BJ (cell line): ENCODE measurements at places on chromosomes 3 and 15. TPM values are rescaled to one million over a fixed set of nuclear protein-coding genes. Genes with fewer than 3 reads are reported as not detected.

The KIF7 gene
- polyA plus RNA-seq = 5.4 and 7.5 TPM in 2 replicates

The GOLGA8Q gene
- 0.32 and 0.50 TPM in 2 replicates for polyA plus RNA-seq

The ADAMTSL3 gene
- not detected in 2 replicates for polyA plus RNA-seq

The TEX55 gene
- polyA plus RNA-seq = not detected in 2 replicates

The HYAL1 gene
- polyA plus RNA-seq = 0.10 and 0.12 TPM in 2 replicates

The MLF1 gene
- 4.4 and 7.4 TPM in 2 replicates for polyA plus RNA-seq

The LIPH gene
- 0.17 and 0.20 TPM in 2 replicates for polyA plus RNA-seq

The CAMP gene
- polyA plus RNA-seq = not detected in 2 replicates

The FBXW12 gene
- polyA plus RNA-seq = not detected in 2 replicates

The AMOTL2 gene
- 122 and 199 TPM in 2 replicates for polyA plus RNA-seq

The RAD51 gene
- 8.9 TPM in 2 replicates for polyA plus RNA-seq

The ACOX2 gene
- 32.3 and 39.6 TPM in 2 replicates for polyA plus RNA-seq

The GP5 gene
- polyA plus RNA-seq = 0.02 TPM in 1 of 2 replicates, not detected in the other

The DZIP1L gene
- polyA plus RNA-seq = 7.3 and 12.7 TPM in 2 replicates

The TIMP4 gene
- polyA plus RNA-seq = 1.3 and 1.8 TPM in 2 replicates

The PLA1A gene
- polyA plus RNA-seq = not detected in 2 replicates

The ADPRH gene
- polyA plus RNA-seq = 1.6 and 2.1 TPM in 2 replicates

The GOLGA6A gene
- polyA plus RNA-seq = not detected in 2 replicates

The MCF2L2 gene
- polyA plus RNA-seq = 0.05 and 0.11 TPM in 2 replicates

The TGM5 gene
- polyA plus RNA-seq = not detected in 2 replicates

The SLC2A2 gene
- not detected in 2 replicates for polyA plus RNA-seq
